ENCODE measurements at places on chromosomes 12 and 14.

DNA sequence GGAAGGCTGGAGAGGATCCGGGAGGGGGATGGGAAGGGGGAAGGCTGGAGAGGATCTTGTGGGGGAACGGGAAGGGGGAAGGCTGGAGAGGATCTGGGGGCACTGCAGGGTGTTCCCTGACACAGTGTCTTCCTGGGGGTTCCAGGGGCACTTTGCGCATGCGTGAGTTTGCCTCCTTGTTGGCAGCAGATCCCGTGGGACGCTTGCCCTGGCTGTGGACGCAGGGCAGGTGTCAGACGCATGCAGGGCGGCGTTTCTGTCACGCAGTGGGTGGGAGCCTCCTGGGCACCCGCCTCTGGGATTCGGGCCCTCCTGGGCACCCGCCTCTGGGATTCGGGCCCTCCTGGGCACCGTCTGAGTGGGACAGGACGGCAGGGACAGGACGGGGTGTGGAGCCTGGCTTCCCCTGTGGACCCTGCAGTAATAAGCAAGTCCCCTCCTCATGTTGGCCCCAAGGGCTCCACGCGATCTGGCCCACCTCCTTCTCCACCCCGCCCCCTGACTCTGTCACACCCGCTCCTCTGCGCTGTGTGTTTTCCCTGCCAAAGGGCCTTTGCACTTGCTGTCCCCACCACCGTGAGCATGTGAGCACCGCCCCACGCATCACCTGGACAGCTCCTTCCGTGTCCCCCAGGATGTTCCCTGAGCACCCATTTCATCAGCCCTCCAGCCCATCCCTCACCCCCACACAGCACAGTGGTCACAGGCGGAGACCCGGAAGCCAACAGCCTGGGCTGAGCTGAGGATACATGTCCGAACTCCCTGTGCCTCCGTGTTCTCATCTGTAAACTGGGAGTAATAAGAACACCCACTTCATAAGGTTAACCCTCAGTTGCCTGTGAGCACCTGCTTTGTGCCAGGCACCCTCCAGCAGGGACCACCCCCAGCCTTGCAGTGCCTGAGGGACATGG, 4.4 kb downstream of the MMP17 start:
- DNase-seq: no peak

DNA sequence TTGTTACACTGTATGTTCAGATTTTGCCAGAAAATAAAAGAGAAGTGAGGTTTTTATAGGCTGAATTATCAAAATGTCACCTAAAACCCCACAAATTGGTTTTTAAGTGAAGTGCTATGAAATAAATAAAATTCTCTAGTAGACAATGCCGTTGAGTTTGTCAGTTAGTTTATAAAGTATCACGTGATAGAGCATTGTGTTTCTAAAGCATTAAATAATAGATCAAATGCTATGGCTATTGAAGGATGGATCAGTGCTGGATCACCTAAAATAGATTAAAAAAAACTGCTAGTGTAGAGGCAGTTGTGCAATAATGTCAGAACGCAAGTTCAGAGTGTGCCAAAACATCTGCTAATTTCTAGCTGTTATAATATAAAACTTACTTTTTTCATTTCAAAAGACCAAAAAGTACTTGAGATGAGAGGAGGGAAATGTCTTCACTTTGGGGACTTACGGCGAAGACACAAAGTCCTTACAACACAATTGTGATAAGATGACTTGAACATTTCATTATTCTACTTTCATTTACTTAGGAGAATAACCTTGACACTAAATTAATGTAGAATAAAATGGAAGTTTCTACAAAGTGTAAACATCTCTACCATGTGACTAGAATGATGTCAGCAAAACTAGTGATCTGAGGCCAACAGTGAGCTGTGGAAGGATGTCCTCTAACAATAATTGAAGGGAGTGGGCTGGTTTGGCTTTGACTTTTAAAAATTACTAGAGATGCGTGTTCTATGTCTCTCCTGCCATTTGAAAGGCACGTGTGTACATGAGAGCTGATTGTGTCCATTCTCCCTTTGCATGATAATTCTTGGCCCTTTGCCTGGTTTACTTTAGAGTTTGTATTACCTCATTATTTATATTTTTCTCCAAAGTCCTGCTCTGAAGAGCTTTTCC, 154.4 kb upstream of the PDE3A start:
- DNase-seq: no peak

DNA sequence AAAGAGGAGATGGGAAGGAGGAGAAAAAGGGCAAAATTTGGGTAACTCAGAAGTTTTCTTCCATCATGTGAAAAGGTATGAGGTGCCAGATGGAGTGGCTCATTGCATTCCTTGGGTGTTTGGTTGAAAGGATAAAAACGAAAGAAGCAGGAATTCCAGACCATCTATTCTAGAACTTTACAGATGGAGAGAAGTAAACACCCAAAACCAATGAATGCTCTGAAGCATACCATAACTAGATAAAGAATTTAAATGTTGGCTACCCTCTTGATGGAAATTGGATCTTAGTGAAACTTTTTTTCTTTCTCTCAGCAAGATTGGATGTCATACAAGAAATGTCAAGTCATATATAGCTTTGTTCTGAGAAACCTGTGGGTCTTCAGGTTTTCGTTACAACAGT, 175.6 kb upstream of the FAR2 start:
- no peak for DNase-seq

DNA sequence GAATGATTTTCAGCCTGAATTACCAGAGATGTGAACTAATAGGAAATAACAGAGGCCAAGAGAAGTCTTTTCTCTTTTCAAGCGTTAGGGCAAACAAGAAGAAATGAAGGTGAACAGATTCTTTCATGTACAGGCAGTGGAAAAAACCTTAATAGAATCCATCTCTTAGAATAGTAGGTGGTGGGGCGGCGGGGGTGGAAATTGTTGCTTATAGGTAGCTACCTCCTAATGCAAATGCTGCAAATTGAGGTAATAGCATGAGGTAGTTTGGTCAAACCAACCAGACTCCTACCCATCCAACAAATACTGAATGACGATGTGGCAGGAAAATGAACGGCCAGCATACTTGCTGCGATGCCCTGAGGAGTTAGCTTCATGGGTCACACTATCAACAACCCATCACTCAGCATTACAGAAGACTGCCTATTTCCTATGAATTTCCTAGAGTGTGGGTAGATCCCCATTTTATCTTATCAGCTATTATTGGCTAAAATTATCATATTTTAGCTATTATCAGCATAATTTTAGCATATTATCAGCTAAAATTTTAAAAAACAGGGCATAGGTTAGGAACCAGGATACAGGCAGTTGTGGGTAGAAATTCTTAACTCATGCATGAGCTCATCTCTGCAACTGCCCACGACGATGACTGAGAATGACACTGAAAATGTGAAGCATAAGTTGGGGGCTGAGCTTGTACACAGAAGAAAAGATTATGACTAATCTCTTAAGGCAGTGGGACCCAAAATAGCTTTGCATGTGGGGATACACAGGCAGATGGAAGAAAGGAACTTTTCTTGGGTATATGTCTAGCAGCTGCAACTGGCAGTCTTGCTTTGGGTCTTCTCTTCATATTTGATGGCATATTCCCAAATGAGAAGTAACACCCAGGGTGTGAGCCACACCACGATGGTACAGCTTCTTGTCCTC, 68.7 kb downstream of the NIN start:
- DNase-seq: no peak

DNA sequence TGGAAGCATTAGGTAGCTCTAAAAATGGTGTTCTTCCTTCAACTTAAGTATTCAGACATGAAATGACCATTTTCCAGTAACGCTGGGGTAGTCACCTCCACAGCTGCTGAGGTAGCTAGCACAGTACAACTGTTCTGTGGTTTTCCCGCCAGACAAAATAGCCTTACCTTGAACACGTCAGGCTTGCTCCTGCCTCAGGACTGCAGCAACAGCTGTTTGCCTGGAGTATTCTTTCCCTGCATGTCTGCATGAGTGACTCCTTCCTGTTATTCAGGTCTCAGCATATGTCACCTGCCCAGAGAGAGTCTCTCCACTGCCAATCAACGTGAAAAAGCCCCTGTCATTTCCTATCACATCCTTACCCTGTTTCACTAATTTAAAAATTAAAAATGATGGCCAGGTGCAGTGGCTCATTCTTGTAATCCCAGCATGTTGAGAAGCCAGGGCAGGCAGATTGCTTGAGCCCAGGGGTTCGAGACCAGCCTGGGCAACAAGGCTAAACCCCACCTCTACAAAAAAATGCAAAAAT, 37.9 kb downstream of the WDR89 start:
- no peak for DNase-seq

- DNase-seq: no peak
Observed at GRCh38 chr12:6163416-6164060, 36.7 kb upstream of the CD9 start.

DNA sequence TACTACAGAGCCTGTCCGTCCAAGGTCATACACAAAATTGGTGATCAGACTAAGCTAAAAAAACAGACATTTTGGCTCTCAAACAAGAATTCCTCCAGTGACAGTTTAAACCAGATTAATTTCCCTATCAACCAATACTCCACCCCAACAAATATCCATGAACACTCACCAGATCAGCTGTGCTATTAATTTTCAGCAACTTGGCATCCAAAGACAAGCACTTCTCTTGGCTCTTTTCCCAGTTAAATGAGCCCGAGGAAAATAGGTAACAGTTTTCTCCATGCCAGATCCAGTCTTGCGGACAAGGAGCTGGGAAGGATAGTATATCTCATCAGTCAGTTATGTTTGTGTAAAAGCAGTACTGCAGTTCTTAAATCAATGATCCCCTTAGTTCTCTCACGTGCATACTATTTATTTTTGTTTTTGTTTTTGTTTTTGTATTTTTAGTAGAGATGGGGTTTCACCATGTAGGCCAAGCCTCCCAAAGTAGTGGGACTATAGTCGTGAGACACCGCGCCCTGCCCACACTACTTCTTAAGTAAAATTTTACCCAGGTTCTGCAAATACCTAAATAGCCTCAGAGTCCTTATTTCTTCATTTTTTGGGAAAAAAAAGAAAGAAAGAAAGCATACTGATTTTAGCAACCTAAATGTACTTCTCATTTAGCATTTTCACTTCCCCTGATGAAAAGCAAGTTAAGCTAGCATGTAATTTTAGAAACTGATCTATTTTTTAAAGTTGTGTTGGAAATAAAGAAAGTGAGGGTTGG, 11.1 kb downstream of the OLR1 start:
- no peak for DNase-seq

GRCh38 chr14:57461777-57462320, 31.8 kb downstream of the CCDC198 start:
- no peak for DNase-seq

DNA sequence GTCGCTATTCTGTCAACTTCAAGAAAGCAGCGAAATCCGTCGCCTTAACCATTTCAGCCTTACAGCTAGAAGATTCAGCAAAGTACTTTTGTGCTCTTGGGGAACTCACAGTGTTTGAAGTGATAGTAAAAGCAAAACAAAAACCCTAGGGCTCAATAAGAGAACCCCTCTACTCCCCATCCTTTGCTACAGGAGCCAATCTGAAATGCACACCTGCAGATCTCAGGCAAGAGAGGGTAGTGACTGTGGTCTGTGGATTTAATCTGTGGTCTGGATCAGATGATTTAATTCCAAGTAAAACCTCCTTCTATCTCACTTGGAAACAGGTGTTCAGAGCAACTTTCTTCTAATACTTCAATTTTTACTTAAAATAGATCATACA, 422.9 kb upstream of the OR4E1 start:
- DNase-seq: no peak

DNA sequence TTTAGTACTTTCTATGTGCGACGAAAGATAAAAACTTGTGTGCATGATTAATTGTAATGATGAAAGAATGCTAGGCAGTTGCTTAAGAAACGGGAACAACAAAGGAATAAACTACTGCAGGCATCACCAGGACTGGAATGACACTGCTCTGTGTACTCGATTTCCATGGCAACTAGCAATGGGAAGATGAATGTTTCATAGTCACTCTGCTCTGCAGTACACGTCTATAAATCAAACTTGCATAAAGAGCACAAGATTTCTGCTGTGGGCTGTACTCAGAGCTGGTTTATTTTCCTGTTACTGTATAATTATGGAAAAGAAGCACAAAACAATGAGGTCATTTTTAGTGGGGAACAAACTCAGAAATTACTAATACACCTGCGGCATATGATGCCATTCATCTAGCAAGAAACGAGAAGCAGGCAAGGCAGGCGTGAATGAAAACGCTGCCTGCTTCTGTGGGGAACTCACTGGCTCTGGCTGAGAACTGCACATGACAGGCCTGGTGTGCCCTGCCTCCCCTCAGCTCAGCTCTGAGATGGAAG, 41.8 kb downstream of the EFCAB11 start:
- no peak for DNase-seq

- DNase-seq: no peak
Observed at GRCh38 chr12:91249054-91249453, 66.4 kb upstream of the DCN start.

DNA sequence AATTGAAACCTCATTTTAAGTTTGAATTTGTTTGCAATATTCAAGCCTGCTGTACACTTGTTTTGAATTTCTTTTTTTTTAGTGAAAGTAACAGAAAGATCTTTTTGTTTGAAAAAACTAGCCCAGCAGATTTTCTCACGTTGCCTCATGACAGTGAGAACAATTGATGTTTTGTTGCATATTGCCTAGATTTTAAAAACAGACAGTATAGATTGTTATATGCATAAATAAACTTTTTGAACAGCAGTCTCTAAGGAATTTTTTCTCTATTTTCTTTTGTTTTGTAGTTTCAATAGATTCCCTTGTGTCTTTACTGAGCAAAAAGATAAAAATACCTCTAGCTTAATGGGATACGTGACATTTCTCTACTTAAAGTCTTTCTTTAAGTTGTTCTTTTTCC, 15.4 kb downstream of the OR6C6 start:
- no peak for DNase-seq

- DNase-seq: no peak
Observed at GRCh38 chr14:105087308-105087962, 22.2 kb upstream of the GPR132 start.

GRCh38 chr12:124053851-124054250, 80.8 kb downstream of the ZNF664 start:
- no peak for DNase-seq

DNA sequence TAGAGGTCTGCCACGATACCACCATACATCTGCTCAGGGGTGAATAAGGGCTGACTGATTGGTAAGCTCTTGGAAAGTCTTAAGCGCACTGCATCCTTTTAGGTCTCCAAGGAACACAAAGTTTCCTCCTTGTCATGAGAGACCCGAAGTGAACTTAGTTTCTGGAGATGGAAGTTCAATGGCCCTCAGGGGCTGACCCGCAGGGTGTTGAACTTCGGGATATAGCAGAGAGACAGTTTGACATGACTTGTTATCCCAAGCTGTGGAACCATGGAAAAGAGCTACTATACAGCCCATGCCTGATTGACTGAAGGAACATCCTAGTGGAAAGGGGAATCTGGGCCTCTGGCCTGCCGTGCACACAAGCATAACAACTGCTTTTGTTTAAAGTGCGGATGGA, 26.9 kb upstream of the CPNE8 start:
- no peak for DNase-seq

GRCh38 chr14:90450667-90451066, 53.8 kb downstream of the CALM1 start:
- DNase-seq: no peak

GRCh38 chr14:46399049-46399448, 252.5 kb downstream of the RPL10L start:
- no peak for DNase-seq
